Cardiac septum (tissue), 1 donor: ENCODE measurements at places on chromosomes 3 and 15. TPM values are rescaled to one million over a fixed set of nuclear protein-coding genes. Genes with fewer than 3 reads are reported as not detected.

DNA sequence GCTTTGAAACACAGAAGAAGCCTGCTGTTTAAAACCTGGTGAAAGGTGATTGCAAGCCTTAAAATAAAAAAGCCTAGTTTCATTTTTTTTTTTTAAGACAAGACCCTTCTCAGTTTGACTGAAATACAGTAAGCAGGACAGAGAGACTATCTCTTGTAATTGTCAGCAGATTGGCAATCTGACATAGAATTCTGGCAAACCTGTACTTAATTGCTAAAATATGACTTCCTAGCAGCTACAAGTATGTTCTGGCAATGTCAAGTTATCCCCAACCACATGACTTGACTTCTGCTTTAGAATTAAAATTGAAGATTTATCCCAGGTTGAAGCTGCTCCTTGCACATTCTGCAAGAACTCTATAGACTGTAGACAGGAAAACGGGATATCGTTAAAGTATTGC, 232.8 kb upstream of the NR2F2 start:
- DNase-seq = no peak

HES1 gene
- total RNA-seq = 24.4 TPM

- no peak for DNase-seq
Observed at GRCh38 chr3:174099724-174100123, 702.2 kb downstream of the NLGN1 start.

GRCh38 chr3:114365909-114366308, 72.1 kb downstream of the TIGIT start:
- DNase-seq = no peak

- DNase-seq = no peak
Observed at GRCh38 chr3:11245827-11246662, 26.2 kb upstream of the ATG7 start.
